Activated naive CD4-positive, alpha-beta T cell treated with anti-CD3 and anti-CD28 coated beads, Interleukin-2, amount 50 U/mL, for 72 hours (primary cell): ENCODE measurements at places on chromosomes 4 and X. TPM values are rescaled to one million over a fixed set of nuclear protein-coding genes. Genes with fewer than 3 reads are reported as not detected.

The HPGDS gene
- not detected for total RNA-seq

The KLB gene
- total RNA-seq, result not detected

The CT55 gene
- total RNA-seq, result not detected

The DDIT4L gene
- total RNA-seq, result not detected

The PITX2 gene
- not detected for total RNA-seq

The CXCL8 gene
- total RNA-seq, result not detected

The MAGEA12 gene
- not detected for total RNA-seq

The ATOH1 gene
- total RNA-seq, result not detected

The TBC1D19 gene
- 5.5 TPM for total RNA-seq

The MXRA5 gene
- not detected for total RNA-seq
